ENCODE measurements at places on chromosomes 16 and 17.

GRCh38 chr17:38467491-38467890, 39.2 kb downstream of the ARHGAP23 start:
- DNase-seq, result no peak

- no peak for DNase-seq
Measured at GRCh38 chr17:78785011-78785662, 3.1 kb upstream of the CYTH1 start.

- DNase-seq, result no peak
Measured at GRCh38 chr17:63390090-63390489, 56.0 kb downstream of the CYB561 start.

GRCh38 chr17:40168262-40168832, 8.9 kb upstream of the RAPGEFL1 start:
- no peak for DNase-seq
